ENCODE measurements at places on chromosomes 12 and 14. TPM values are rescaled to one million over a fixed set of nuclear protein-coding genes. Genes with fewer than 3 reads are reported as not detected.

Gene FSCB
- total RNA-seq, result not detected

Gene GALNT6
- 0.16 TPM for total RNA-seq

Gene HAL
- 0.65 TPM for total RNA-seq

Gene RNASE1
- 9.7 TPM for total RNA-seq

GRCh38 chr12:32847287-32847686 is 49.3 kb downstream of the PKP2 start:
- no peak for DNase-seq

GRCh38 chr12:124185971-124186686 is 108.8 kb upstream of the RFLNA start:
- DNase-seq, result no peak

DNA sequence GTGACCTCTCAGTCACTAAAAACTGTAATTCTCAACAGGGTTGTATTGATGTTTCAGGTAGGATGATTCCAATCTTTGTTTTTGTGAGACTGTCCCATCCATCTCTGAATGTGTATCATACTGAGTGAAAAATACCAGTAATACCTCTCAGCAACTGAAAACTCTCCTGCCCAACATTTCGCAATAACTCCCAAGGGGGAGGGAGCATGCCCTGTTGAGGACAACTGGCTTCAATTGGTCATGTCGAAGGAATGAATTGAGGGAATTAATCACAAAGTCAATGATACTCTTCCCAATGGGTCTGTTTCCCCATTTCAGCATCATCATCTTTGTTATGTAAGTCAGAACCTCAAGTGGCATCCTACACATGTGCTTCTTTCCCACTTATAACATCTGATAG is 102.4 kb upstream of the E2F7 start:
- no peak for DNase-seq

GRCh38 chr14:56087671-56088471 is 30.3 kb upstream of the PELI2 start:
- no peak for DNase-seq

- DNase-seq, result no peak
Observed at GRCh38 chr12:13609894-13610679, 371.3 kb downstream of the GRIN2B start.
